Spleen (tissue), 13 donors: ENCODE measurements at places on chromosomes 7 and 10.

GRCh38 chr10:70552586-70552985 is 50.0 kb downstream of the PRF1 start:
- H3K27me3 ChIP-seq = no peaks in the 10 kb centered on the region
- H3K4me1 ChIP-seq = no peaks in the 10 kb centered on the region
- no peak overlapping the region for H3K4me3 ChIP-seq
- H3K36me3 ChIP-seq = no peaks in the 10 kb centered on the region
- no peak overlapping the region for H3K27ac ChIP-seq

- H3K4me1 ChIP-seq = no peaks in the 10 kb centered on the region
- DNase-seq = no peak
- H3K4me3 ChIP-seq = no peak overlapping the region
- no peaks in the 10 kb centered on the region for H3K36me3 ChIP-seq
Measured at GRCh38 chr10:14052931-14053330, 277.8 kb downstream of the FRMD4A start.

- H3K4me1 ChIP-seq = no peaks in the 10 kb centered on the region
- DNase-seq = no peak
- peaks cover 4% of the 10 kb centered on the region for H3K27me3 ChIP-seq
Measured at GRCh38 chr10:99276848-99277486, 41.3 kb upstream of the HPSE2 start.

DNA sequence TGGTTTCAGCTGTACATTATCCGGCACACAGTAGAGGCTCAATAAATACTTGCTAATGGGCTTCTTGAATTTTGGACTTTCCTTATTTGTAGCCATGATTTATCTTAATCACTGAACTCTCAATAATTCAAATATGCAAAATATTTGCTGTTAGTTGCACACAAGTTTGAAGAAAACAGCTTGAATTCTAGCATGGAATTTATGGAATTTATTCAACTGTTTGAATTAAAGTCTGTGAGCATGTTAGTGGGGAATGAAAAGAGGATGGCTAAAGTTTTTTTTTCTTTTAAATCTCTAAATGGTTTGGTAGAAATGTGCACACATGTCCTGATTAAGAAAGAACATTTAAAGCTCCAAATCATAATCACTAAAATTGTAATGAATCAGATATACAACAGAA is 42.5 kb downstream of the SIRT1 start:
- no peak overlapping the region for H3K4me3 ChIP-seq
- no peak overlapping the region for H3K27ac ChIP-seq
- DNase-seq = no peak
- H3K4me1 ChIP-seq = no peaks in the 10 kb centered on the region

GRCh38 chr10:124998624-124999291 is 56.8 kb downstream of the ZRANB1 start:
- no peaks in the 10 kb centered on the region for H3K27me3 ChIP-seq
- no peak overlapping the region for H3K4me3 ChIP-seq
- H3K36me3 ChIP-seq = peaks cover 35% of the 10 kb centered on the region
- peak; percentile 66 for DNase-seq

DNA sequence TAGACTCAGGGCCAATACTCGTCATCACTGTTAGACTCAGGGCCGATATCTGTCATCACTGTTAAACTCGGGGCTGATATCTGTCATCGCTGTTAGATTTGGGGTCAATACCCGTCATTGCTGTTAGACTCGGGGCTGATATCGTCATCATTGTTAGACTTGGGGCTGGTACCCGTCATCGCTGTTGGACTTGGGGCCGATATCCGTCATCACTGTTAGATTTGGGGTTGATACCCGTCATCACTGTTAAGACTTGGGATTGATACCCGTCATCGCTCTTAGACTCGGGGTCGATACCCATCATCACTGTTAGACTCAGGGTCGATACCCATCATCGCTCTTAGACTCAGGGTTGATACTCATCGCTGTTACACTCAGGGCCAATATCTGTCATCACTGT is 56.5 kb downstream of the BEND7 start:
- H3K4me1 ChIP-seq = no peaks in the 10 kb centered on the region
- no peak for DNase-seq
- no peak overlapping the region for H3K4me3 ChIP-seq
- no peaks in the 10 kb centered on the region for H3K27me3 ChIP-seq
- no peak overlapping the region for H3K27ac ChIP-seq

- H3K4me3 ChIP-seq = no peak overlapping the region
- no peaks in the 10 kb centered on the region for H3K27me3 ChIP-seq
- H3K4me1 ChIP-seq = no peaks in the 10 kb centered on the region
- no peaks in the 10 kb centered on the region for H3K36me3 ChIP-seq
Measured at GRCh38 chr10:100888957-100889356, 23.8 kb upstream of the SLF2 start.

GRCh38 chr10:59907537-59907917 is 1.2 kb upstream of the CCDC6 start:
- no peaks in the 10 kb centered on the region for H3K27me3 ChIP-seq
- peaks cover 52% of the 10 kb centered on the region for H3K4me1 ChIP-seq
- H3K27ac ChIP-seq = peak overlapping the region; percentile 94
- no peaks in the 10 kb centered on the region for H3K36me3 ChIP-seq

DNA sequence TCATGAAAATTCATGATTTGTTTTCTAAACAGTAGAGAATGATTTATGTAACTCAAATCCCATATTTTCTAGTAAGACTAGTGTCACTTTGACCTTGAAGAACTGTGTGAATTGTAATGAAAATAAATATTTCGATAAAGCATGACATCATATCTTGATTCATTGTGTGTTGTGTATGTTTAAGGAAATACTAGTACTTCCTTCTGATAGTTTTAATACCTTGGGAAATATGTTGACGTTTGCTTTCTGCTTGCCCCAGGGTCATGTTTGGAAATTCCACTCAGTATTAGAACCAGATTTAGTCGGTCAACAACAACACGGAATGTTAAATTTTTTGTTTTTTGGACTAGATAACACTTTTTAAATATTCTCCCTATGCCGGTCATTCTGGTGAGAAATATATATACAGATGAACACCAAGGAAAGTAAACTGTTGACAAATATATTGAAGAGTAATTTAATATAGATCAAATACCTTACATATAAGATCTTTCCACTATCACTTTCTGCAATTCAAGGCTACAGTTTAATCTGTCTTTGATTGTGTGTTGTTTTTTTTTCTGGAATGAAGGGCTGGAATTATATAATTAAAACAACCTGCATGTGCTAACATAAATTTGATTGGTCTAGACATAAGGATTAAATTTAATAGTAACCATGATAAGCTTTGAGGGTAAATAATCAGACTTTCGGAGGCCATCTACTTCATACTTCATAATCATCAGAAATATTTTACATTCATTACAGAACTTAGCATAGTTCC is 126.2 kb downstream of the MDFIC start:
- H3K27ac ChIP-seq = no peak overlapping the region
- DNase-seq = no peak
- H3K36me3 ChIP-seq = no peaks in the 10 kb centered on the region
- no peak overlapping the region for H3K4me3 ChIP-seq

GRCh38 chr7:64574540-64575099 is 11.7 kb upstream of the ZNF680 start:
- no peak overlapping the region for H3K27ac ChIP-seq
- DNase-seq = no peak
- peak overlapping the region; percentile 6 for H3K4me3 ChIP-seq

- no peak for DNase-seq
- H3K4me3 ChIP-seq = peak overlapping the region; percentile 75
- H3K27ac ChIP-seq = no peak overlapping the region
- no peaks in the 10 kb centered on the region for H3K27me3 ChIP-seq
- peaks cover 32% of the 10 kb centered on the region for H3K36me3 ChIP-seq
Measured at GRCh38 chr10:70169011-70169410, 1.3 kb downstream of the SAR1A start.
